ENCODE measurements at places on chromosomes 4 and X.

DNA sequence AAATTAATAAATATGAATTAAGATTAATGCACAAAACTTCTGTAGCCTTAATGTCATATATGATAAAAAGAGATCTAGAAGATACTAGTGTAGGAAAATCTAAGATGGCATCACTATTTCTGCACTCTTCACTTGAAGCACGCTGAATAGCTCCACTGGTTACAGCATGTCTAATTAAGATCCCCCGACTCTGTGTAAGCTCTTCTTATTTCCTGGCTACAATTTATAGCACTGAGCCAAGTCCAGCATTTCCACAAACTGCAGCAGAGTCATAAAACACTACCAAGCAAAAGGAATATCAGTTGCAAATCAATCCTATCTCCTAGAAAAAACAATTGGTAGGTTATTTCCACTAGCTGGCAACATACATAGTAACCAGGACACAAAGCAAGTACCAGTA, 1.3 kb upstream of the CCNA2 start:
- no peak for DNase-seq

DNA sequence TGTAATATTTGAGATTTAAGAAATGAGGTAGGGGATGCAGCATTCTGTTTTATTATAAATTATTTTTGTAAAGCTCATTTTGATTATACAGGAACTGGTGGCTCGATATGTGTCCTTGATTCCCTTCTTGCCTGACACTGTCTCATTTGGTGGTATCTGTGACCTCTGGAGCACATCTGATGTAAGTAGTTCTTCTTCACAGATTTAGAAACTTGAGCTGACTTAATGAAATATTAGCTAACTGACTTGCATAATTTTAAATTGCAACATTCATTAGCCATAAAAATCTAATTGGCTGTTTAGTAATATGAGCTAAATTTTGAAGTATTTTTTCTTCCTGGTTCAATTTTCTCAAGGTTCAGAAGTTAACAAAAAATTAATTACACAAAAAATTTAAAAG, 69.1 kb downstream of the FBXL5 start:
- no peak for DNase-seq

- peak; percentile 49 for DNase-seq
Measured at GRCh38 chr4:112550728-112551127, 34.7 kb upstream of the NEUROG2 start.

- no peak for DNase-seq
Measured at GRCh38 chr4:1576304-1576960, 107.7 kb downstream of the FAM53A start.

DNA sequence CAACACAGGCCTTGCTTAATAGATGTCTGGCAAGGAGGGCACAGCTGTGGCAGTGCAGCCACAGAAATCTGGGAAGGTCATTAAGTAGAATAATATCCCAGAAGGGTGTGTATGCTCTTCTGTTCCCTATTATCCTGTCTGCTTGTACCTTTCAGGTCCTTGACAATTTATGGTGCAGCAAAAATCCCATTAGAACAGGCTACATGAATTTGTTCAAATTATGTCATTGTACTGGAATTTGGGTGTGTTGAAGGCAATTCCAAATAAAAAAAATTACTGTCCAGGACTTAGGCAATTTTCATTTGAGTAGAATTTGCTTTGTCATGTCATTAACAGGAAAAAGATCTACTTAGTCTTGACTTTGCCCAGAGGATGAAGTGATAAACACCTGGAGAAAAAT, 192.1 kb downstream of the IDS start:
- DNase-seq: peak; percentile 5

DNA sequence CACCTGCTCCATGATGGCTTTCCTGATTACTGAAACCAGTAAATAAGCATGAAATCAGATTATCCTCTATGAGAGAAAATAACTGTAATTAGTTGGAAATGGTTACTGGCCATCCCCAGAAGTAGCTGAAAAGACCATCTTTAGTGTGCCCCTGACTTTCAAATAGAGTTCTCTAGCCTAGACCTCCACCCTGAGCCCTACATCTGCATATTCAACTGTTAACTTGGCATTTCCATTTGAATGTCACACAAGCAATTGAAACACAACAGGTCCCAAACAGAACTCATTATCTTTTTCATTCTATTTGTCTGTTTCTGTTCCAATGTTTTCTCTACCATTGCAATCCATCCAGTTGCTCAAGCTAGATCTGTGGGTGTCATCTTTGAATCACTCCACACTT, 952.3 kb downstream of the RPA4 start:
- no peak for DNase-seq

DNA sequence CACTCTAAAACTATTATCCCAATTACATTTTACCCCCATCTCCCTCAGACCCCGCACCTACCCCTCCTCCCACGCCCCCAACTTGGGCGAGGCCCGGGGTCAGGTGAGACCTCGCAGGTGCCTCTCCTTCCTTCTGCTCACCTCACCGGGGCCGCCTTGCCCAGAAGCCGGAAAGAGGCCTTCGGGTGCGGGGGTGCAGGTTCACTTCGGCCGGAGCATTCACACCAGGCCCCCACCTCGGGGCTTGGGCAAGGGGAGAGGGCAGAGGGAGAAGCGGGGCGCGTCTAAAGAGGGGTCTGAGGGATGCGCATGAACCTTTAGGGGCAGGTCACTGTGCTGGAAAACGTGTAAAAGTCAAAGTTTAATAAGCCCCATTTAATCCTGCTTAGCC, 427 bp downstream of the ZNF182 start:
- no peak for DNase-seq

- peak; percentile 69 for DNase-seq
Measured at GRCh38 chr4:2795893-2796848, 3.3 kb downstream of the SH3BP2 start.

DNA sequence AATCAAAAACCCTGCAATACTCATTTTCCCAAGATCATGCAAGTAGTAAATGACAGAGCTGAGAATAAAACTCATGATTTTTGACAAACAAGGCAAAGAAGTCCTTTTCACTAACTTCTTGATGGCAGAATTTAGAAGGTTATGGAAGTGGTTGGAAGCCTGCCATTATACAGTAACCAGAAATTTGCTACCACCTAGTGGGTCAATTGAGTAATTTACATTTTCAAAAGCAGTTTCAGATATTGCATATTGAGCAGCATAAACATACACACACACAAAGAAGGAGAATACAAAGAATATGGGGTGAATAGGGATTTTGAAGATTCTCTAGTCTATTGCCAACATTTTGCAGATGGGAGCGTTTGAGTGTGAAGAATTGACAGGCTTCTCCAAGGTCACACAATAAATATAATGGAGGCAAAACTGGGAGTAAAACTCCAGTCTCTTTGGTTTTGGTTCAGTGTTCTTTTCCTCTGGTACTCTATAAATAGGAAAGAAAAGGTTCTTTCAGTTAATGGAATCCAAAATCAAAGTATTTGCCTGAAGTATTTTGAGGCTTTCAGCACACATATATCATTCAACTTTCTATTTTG, 70.2 kb downstream of the GC start:
- peak; percentile 85 for DNase-seq

DNA sequence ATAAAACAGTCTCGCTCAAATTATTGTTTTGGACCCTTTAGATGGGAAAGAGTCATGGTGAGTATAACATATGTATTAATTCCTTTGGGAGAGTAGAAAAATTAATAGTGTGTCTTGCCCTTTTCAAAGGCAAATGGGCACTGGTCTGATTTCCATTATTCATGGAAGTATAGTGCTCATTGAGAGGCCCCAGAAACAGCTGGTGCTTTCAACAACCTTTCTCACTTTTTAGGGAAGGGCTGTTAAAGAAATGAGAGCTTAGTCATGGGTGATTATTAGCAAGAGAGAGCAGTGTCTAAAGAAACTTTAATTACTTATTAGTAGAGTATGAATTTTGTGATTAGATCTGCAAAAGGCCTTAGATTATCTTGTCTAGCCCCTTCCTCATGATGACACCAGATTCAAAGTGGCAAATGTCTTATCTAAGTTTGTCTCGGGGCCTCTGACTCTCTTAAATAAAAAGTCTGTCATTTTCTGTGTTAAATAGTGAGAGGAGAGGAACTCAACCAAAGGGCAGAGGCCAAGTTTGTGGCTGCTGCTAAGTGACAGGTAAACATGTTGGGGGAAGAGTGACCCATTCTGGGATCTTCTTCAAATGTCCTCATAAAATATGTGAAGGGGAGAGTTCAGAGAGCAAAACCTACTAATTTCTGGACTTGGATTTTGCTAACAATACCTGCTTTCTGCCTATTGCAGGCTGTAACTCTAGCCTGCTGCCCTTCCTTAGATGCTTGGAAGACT, 110.6 kb downstream of the REPS2 start:
- no peak for DNase-seq

DNA sequence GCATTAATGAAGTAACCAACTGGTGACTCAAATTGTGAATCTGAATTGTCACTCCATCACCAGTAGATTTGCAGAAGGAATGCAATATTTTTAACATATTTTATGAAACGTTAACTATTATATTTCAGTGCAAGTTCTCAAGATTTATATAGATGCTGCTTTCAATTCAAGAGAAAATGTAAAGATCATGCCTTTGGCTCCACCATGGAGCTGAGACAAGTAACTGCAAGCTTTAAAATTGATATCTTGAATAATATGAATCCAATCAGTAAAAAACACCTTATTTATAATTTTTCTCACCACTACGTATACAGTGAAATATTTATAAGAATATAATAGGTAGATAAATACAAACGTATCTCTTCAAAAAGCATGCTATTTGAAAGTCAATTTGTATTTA, 27.8 kb upstream of the GALNTL6 start:
- DNase-seq: no peak

DNA sequence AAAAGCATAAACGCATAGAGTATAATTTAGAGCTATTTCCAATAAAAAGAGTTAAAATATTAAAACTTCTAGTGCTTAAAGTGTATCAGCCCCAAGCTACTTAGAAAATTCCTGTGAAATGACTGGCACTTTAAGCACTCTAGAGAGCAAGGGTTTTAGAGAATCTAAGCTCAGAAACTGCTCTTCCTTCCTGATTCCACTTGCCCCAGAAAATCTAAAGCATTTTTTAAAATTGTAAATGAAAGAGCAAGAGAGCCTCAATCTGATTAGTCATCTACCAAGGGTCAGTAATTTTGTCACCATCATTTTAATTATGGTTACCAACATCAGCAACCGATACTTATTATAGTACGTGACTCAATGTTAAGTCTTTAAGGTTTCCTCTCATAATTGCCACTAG, 25.0 kb downstream of the CTPS2 start:
- no peak for DNase-seq

GRCh38 chr4:77930154-77930639, 67.6 kb downstream of the MRPL1 start:
- DNase-seq: no peak

DNA sequence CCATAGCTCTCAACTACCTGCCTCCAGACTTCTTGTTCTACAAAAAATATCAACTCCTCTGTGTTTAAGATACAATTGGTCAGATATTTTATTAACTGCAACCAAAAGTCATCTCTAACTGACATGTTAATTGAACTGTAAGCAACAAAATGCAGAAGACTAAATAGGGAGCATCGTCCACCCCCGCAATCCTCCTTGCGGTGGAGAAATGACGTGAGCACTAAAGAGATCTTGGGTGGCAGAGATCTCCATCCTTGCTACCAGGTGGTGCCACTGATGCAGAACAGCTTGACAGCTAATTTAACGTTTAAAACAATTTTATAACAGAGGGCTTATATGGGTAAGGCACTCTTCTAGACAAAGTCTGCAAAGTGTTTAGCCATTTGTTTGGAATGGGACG, 164.4 kb upstream of the FTHL17 start:
- DNase-seq: no peak

GRCh38 chr4:149690726-149691125, 124.9 kb downstream of the IQCM start:
- DNase-seq: no peak

- no peak for DNase-seq
Measured at GRCh38 chrX:106611317-106611678, 480 bp upstream of the RADX start.

DNA sequence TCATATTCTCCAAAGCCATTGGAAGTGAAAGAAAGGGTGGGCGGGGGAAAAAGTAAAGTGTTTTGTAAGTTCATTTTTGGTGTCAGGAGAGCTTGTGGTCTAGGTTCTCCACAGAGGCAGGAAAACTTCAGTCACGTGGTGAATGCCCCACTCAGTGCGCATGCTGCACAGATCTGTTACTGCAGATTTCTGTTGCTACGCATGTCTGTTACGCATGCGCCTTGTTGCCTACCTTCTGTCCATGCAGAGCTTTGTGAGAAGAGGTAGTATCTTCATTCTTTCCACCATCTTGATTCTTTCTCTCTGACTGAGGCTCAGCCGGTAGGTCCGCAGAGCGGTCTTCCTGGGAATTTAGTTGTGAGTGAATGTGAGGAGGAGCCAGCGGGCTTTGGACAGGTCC, 15.1 kb upstream of the PAGE3 start:
- no peak for DNase-seq

Measured in fibroblast of the aortic adventitia (primary cell).